ENCODE measurements at places on chromosomes 5 and 9.

DNA sequence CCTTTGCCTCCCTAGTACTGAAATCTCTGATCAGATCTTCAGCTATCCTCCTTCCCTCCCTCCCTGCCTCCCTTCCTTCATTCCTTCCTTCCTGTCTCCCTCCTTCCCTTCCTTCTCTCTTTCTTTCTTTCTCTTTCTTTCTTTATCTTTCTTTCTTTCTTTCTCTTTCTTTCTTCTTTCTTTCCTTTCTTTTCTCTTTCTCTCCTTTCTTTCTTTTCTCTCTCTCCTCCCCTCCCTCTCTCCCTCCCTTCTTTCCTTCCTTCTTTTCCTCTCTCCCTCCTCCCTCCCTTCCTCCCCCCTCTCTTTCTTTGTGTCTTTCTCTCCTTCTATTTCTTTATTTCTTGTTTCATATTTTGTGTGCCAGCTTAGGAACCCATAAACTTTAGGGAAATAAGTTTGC is 23.9 kb upstream of the ANKRD55 start:
- no peak for DNase-seq

GRCh38 chr5:168110384-168110783 is 181.1 kb upstream of the WWC1 start:
- no peak for DNase-seq

- no peak for DNase-seq
Measured at GRCh38 chr9:136650021-136650420, 12.7 kb upstream of the EGFL7 start.

DNA sequence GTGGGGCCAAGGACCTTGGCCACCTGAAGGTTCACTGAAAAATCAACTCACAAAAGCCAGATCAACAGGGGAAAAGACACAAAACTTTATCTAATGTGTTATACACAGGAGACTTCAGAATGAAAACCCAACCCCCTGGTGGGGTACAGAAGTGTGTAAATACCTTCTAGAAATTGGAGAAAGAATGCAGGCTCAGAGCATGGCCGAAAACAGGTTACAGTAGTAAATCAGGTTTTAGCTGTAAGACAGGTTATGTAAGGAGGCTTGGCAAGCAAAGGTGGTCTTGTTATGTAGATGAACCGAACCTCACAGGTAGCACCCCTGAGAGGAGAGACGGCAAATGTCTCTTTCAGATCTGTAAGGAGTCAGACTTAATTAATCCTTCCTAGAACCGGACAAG is 10.0 kb downstream of the CEMIP2 start:
- DNase-seq, result no peak

GRCh38 chr9:11933926-11934325 is 759.3 kb upstream of the TYRP1 start:
- DNase-seq, result no peak

GRCh38 chr5:32100230-32100629 is 73.9 kb downstream of the GOLPH3 start:
- DNase-seq, result no peak

- DNase-seq, result no peak
Measured at GRCh38 chr9:137277329-137278041, at the start of gene TOR4A. Gene TOR4A (plus strand): TSS chr9:137277726. CDS start chr9:137278690, 964 bp downstream.

GRCh38 chr9:110284211-110284844 is 28.0 kb upstream of the TXN start:
- no peak for DNase-seq

DNA sequence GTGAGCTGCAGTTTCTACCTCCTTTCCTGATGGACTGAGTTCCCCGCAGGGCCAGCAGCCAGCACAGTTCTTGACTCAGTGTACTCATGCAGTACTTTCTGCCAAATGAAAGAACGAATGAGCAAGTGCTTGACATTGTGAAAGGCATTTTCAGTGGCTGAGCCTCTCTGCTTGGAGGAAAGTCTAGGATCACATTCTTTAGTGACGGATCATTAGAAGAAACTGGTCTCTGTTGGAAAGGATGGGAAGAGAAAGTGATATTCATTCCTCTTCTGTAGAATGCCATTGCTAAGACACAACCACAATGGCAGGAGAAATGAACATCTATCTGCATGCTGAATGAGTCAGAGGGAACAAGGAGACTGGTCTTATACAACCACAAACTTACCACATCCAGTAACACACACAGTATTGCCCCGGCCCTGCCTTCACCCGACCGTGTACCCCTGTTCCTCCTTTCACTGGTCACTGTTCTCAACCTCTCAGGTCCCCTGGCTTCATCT is 206.9 kb downstream of the CRB2 start:
- DNase-seq, result no peak

- no peak for DNase-seq
Measured at GRCh38 chr5:157779221-157779620, 35.7 kb downstream of the LSM11 start.

DNA sequence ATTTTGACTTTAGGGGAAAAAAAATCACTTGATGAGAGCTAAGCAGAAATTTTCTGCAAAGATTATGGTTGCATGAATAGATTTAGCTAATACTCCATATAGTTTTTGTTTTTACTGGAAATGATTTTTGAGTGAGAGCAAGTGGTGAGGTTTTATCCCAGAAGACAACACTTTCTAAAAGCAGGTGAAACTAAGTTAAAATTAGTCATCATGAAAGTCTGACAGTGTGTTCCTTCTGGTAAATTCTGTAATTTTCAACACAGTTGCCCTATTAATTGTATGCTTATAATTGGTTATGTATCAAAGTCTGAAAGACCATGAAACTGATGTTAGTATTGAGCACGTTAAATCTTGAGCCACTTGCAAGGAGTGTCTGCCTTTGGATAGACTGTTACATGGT is 91.5 kb downstream of the SMARCA2 start:
- no peak for DNase-seq

DNA sequence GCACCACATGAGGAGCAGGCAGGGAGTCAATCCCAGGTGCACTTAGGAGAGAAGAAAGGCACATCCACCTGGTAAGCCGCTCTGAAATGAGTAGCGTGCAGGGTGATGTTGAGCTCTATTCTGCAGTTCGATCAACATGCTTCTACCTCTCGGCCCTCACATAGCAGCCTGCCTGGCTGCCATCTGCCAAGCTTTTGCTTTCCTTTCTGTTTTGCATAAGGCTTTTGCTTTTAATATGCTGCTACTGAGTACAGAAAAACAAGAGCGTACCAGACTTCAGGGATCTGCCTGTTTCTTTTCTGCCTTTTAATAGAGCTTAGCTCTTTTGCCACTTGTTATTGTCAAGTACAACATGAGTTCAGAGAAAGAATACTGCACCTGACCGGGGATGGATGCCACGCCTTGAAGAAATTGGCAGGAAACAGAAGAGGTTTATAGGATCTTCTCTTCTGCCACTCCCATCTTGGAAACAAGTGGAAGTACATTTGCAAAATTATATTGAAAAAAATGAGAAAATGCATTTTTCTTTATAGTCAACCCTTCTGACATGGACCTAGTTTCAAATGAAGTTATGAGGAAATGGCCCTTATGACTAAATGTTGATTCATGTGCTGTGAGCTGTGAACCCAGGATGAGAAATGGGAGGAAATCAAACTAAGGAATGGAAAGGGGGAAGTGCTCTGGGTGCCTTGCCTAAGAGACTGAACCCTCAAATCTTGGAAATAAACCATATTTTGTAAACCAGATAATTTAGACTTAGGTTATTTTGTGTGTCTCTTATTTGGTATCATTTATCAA is 4.0 kb upstream of the FCHO2 start:
- no peak for DNase-seq

GRCh38 chr9:22228542-22228941 is 218.1 kb upstream of the DMRTA1 start:
- DNase-seq, result no peak

All from effector memory CD4-positive, alpha-beta T cell (primary cell).